ENCODE measurements at places on chromosomes 12 and 14.

GRCh38 chr14:32081901-32082300, 4.8 kb downstream of the ARHGAP5 start:
- no peak for DNase-seq

- DNase-seq = no peak
These were observed 2.6 kb downstream of the IFFO1 start for GRCh38 chr12:6553051-6553868.

- DNase-seq = no peak
These were observed 36.3 kb downstream of the PPP2R5C start for GRCh38 chr14:101797856-101798255.

DNA sequence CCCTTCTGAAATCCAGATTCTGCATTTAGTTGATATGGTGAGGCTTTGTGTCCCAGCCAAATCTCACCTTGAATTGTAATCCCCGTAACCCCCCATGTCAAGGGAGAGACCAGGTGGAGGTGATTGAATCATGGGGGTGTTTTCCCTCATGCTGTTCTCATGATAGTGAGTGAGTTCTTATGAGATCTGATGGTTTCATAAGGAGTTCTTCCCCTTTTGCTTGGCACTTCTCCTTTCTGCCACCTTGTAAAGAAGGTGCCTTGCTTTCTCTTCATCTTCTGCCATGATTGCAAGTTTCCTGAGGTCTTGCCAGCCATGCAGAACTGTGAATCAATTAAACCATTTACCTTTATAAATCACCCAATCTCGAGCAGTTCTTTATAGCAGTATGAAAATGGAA, 23.1 kb upstream of the C12orf42 start:
- DNase-seq = no peak
